Fibroblast of skin of right quadriceps (primary cell): ENCODE measurements at places on chromosomes 1 and 21.

GRCh38 chr21:36992671-36993070 lies 13.8 kb upstream of the RIPPLY3 start:
- no peak for DNase-seq

GRCh38 chr1:40350391-40350790 lies 23.1 kb upstream of the SMAP2 start:
- no peak for DNase-seq

DNA sequence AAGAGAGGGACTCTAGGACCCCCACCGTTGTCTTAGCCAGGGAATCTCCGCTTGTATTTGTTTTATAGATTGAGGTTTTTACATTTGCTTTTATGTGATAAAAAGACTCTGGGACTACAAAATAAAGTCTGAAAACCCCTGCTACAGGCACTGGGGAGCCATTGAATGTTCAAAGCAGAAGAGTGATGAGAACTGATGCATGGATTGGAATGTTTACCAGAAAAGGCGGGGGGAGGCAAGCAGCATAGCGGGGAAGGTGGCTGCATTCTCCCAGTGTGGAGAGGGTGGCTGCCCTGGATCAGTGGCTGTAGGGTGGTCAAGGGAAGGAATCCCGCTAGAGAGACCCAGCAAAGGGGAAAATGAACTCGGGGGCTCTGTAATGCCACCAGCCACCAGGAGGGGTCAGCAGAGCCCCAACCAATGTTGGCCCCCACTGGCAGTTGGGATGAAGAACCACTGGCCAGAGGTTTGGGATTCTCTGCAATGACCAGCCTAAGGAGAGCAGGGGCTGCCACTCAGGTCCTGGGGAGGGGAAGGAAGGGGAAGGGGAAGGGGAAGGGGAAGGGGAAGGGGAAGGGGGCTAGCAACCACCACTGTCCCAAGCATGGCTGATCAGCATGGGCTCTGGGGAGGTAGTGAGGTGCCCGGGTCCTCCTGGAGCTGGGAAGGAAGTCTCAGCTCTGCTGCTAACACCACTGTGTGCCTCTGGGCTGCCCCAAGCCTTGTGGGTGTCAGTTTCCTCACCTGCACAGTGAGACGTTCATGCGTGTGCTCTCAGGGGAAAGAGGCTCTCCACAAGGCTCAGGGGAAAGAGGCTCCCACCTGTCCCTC lies 19.2 kb upstream of the PEF1 start:
- DNase-seq: peak; percentile 32

DNA sequence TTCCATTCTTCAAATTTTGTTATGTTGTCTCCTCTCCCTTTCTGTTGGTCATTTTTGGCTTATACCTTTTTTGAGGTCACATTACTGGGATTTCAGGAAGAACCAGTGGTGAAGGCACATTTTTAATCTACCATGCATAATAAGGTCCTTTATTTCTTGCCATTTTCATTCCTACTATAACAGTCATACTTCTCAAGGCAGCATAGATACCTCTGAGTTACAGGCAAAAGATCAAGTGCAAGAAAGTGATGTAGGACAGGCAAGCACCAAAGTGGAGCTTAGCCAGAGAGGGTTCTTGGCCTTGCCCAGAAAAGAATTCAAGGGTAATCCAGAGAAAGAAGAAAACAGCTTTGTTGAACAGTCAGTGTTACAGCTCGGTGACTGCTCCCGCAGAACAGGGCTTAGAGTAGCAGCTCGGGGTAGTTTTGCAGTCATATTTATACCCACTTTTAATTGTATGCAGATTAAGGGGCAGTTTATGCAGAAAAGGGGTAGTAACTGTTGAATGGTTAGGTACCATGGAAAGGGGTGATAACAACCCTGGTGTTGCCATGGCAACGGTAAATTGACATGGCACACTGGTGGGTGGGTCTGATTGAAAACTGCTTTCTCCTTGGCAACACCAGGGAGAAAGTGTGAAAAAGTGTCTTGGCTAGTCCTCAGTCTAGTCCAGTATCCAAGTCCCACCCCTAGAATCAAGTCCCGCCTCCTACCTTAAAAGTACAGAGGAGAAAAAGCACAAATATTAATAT lies 39.6 kb upstream of the DOCK7 start:
- DNase-seq: no peak

DNA sequence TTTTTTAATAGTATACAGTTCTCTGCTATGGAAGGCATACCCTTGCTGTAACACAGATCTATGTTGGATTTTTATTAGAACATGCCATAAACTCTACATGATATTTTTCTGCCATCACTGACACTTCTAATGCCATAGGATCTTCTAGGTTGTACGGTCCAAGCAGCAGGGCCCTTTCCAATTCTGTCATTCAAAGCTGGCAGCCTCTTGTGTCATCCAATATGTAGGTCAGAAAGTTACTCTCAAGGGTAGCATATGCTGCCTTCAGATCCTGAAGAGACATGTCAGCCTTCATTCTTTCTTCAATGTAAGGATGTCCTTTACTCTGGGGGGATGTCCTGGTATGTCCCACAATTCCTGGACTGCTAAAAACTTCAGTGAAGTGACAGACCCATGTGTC lies 629.2 kb upstream of the USP24 start:
- no peak for DNase-seq

GRCh38 chr1:85397490-85398032 lies 67.4 kb downstream of the DDAH1 start:
- no peak for DNase-seq

- DNase-seq: no peak
These were observed 22.9 kb upstream of the FOXE3 start for GRCh38 chr1:47393141-47393540.

DNA sequence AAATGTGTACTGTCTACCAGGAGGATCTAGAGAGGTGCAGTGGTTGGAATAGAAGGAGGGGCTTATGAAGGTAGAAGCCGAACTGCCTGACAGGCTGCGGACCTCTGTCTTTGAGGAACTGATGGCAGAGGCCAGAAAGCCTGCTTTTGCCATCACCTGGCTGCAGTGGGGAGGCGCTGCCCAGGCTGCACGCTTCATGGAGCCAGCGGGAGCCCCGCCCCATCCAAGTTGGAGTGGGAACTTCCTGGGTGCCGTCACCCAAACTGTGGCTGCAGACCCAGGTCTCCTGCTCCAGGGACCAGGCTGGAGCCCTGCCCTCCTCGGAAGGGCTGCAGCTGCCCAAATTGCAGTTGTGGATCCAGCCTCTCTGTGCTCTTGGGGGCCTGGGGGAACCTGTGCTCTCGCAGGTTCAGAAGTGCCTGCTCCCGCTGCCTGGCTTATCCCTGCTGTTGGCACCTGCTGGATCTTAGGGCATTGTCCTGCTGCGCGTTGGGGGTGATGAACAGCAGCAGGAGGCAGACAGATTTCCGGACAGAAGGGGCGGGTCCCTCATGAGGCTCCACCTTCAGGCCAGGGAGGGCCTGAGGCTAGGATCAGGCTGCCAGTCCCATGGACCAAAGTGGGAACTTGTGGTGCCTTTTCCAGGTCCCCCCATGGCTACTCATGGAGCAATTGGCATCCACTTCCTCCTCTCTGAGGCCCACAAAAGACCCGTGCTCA lies 118.0 kb upstream of the PLPPR4 start:
- DNase-seq: no peak

GRCh38 chr1:100267284-100267683 lies 1.3 kb downstream of the RTCA start:
- DNase-seq: no peak

- peak; percentile 31 for DNase-seq
These were observed 98.5 kb downstream of the DISC1 start for GRCh38 chr1:231724876-231725647.

- no peak for DNase-seq
These were observed at the start of gene DOP1B for GRCh38 chr21:36156815-36157670. Gene DOP1B, plus strand, starts transcription at chr21:36156824. Its CDS starts 7,910 bp downstream, at chr21:36164734.

DNA sequence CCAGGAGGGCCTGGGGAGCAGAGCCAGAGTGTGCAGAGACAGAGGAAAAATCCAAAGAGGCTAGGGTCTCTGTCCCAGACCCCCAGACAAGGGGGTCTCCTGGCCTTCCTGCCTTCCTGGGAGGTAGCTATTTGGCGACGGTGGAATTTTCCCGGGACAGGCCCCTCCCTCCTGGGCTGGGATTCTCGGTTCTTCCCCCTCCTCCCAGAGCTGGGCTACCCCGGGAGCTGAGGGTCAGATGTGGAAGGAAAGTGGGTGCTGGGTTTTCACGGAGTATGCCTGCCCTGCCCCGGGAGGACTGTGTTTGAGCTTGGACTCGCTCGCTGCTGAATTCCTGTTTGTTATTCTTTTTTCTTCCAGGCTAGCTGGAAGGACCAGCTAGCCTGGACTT lies 759 bp downstream of the AMPD2 start:
- DNase-seq: peak; percentile 77

DNA sequence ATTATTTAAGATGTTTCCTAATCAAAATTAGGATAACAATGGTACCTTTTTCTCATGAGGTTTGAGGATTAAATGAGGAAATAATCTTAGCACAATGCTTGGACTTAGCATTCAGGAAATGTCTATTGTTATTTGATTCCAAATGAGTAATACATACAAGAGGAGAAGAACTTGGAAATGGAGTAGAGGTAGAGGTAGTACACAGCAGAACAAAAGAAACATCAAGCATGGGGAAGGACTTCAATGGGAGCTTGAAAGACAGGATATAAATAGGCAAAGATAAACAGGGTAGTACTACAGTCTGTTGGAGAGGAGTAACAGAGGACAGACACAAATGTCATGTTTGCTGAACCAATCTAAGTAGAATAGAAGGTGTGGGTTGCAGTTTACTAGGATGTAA lies 59.5 kb upstream of the RGS2 start:
- DNase-seq: no peak

GRCh38 chr21:33762803-33763581 lies 120.7 kb downstream of the ITSN1 start:
- peak; percentile 66 for DNase-seq

DNA sequence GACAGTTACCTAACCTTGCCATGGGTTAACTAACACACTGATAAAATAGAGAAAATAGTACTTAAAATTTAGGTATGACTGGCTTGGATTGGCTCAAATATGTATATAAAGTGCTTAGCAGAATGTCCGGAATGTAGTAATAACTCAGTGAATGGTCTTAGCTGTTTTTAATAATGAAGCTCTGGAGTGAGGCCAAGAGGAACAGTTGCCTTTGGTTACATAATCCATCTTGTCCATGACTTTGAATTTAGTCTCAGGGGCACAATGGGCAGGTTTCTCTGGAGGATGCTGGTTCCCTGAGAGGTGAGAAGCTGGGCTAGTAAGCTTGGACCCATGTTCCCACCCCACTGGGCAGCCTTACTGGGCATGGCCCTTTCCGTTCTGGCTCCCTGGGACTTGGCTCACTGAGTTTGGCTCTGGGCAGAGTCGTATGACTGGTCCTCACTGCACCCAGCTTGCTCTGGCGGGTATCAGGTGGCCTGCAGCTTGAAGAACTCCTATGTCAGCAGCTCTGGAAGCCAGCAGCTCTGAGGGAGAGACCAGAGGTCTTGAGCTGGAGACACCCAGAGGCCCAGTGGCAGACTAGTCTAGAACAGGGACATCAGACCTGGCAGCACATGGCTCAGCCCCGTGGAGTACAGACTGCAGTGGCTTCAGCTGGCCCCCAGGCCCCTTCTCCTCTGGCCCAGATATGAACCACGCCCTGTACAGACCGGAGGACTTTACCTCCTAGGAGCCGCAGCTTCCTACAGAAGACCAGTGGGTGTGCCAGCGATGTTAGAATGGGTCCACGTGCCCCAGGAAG lies 40.4 kb downstream of the TENT5C start:
- peak; percentile 54 for DNase-seq

DNA sequence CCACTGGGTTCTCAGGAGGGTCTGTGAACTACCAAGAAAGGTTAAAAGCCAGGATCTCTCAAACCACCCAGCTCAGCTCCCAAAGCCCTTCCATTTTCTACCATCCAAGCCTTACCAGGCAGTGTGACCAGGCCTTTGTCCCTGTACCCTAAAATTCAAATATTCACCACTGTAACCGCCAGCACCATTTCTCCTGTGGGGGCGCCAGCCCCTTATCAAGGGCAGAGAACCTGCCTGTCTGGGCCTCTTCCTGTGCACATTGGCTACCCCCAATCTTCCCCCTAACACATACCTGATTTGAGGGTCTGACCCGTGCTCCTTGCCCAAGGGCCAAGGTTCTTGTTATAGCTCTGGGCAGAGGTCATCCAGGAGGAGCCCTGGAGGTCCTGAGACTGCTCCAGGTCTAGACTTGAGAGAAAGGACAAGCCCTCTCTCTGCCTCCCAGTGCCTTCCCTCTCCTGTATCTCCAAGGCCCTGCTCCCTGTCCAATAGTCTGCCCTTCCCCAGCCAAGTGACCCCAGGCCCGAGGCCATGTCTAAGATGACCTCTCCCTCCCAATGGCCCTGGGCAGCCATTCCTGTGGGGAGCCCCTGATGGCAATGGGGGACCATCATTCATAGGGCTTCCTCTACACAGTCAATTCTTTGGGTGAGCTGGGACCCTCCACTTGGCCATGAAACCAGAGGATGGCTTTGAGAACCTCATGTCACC lies 78.5 kb downstream of the FHAD1 start:
- no peak for DNase-seq

DNA sequence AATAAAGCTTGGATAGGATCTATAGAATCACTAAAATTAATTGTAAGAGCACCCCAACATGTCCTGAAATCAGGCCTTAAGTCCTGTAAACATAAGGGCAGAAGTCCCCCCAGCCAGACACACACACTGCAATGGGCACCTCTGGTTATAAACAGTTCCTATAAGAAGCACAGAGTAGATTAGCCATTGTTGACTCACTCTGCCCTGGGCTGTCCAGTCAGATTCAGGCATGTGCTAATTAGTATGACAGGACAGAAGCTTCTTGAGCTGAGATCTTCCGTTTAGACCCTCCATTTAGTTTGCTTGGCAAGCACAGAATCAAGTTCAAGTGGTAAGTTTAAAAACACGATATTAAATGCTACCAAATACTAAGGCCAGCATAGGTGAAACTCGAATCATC lies 11.8 kb upstream of the DENND1B start:
- peak; percentile 56 for DNase-seq

DNA sequence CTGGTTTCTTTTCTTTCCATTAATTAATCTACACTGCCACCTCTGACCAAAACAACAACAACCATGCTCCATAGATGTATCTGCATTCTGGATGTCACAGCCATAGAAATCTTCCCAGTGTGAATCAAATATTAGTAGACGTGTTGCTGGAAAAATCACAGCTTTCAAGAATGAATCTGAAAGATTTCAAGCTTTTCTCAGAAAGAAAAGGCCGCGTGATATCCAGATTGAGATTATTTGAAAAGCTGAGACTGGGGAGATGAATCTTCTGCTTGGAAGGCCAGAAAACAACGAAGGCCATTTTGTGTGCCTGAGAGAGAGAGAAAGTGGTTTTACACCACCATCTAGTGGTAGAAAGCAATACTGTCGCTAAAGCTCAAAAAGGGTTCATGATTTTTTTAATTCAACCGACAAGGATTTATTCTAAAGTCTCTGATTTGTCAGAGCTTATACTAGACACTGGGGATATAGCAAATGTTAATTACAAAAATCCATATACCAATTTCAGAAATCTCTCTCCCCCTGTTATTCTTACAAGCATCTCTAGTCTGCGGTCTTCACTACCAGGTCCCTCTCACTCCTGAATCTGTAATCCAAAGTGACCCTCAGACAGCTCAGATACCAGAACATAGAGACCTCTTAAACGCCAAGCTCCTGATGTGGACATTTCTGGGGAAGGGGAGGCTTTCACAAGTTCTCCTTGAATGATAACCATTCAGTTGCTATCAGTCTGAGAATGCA lies 87.5 kb upstream of the SGIP1 start:
- DNase-seq: peak; percentile 76
